ENCODE measurements at places on chromosomes 6 and 20. TPM values are rescaled to one million over a fixed set of nuclear protein-coding genes. Genes with fewer than 3 reads are reported as not detected.

GRCh38 chr6:14187406-14187805 is 69.8 kb downstream of the CD83 start:
- H3K4me1 ChIP-seq = no peaks in the 10 kb centered on the region
- DNase-seq = no peak
- no peak overlapping the region for H3K27ac ChIP-seq
- no peaks in the 10 kb centered on the region for H3K36me3 ChIP-seq

GRCh38 chr20:49727478-49727877 is 13.8 kb upstream of the B4GALT5 start:
- H3K27me3 ChIP-seq = peaks cover 2% of the 10 kb centered on the region
- no peaks in the 10 kb centered on the region for H3K36me3 ChIP-seq

DNA sequence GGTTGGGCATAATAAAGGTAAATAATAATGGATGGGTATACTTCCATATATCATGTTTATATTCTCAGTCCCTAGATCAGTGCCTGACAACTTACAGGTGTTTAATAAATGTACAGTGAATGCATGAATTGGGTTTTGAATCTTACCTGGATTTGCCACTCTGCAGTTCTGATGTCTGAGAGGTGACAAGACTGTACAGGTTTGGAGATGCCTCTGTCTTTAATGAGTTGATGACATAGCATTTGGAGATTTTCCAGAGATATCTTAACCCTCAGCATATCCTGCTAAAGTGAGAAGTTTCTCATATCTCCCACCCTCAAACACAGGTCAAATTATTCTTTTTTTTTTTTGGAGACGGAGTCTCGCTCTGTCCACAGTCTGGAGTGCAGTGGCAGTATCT is 2.2 kb downstream of the ANKS1A start:
- H3K27ac ChIP-seq = no peak overlapping the region
- peaks cover 3% of the 10 kb centered on the region for H3K36me3 ChIP-seq
- DNase-seq = no peak
- peaks cover 12% of the 10 kb centered on the region for H3K27me3 ChIP-seq
- peaks cover 31% of the 10 kb centered on the region for H3K4me1 ChIP-seq

GRCh38 chr6:106381881-106382280 is 21.4 kb downstream of the CRYBG1 start:
- DNase-seq = peak; percentile 9
- no peak overlapping the region for H3K27ac ChIP-seq
- H3K27me3 ChIP-seq = peaks cover 1% of the 10 kb centered on the region
- H3K4me3 ChIP-seq = no peak overlapping the region
- H3K4me1 ChIP-seq = peaks cover 9% of the 10 kb centered on the region

DNA sequence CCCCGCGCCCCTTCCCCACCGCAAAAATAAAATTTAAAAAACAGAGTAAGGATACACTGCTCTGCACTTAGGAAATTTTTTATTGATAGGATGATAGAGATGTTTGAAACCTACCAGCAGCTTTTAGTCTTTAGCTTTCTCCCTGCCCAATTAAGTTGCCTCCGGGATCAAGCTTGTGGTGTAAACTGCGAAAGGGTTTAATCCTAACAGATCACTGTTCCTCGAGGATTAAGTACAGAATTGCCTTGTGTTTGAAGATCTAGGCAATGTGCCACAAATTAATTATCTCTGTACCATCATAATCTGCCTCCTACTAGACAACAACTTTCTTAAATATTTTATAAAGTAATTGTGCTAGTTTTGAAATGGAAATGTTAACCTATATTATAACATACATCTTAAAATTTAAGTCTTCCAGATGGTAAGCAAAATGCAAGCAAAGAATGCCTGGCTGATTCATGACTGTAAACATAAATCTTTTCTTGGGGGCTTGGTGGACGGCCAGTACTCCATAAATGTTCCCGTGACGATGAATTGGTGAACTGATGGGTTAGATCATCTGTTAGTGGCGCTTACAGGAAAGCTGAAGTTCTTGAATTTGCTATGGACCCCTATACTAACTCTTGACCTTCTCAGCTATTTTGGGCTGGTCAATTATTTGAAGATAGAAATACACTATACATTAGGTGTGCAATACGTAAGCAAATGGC is 58.0 kb upstream of the ARHGAP18 start:
- peaks cover 32% of the 10 kb centered on the region for H3K4me1 ChIP-seq
- H3K27ac ChIP-seq = peak overlapping the region; percentile 28
- peaks cover 55% of the 10 kb centered on the region for H3K27me3 ChIP-seq

- peaks cover 3% of the 10 kb centered on the region for H3K27me3 ChIP-seq
- DNase-seq = no peak
- no peaks in the 10 kb centered on the region for H3K4me1 ChIP-seq
- H3K4me3 ChIP-seq = no peak overlapping the region
- H3K36me3 ChIP-seq = no peaks in the 10 kb centered on the region
These were observed 136.4 kb downstream of the MTFR2 start for GRCh38 chr6:136113736-136114173.

- peak overlapping the region; percentile 98 for H3K4me3 ChIP-seq
- peaks cover 75% of the 10 kb centered on the region for H3K4me1 ChIP-seq
- peaks cover 85% of the 10 kb centered on the region for H3K36me3 ChIP-seq
- DNase-seq = no peak
These were observed 2.7 kb upstream of the ZNFX1 start for GRCh38 chr20:49280463-49281058.

The OPRM1 gene
- not detected for total RNA-seq

DNA sequence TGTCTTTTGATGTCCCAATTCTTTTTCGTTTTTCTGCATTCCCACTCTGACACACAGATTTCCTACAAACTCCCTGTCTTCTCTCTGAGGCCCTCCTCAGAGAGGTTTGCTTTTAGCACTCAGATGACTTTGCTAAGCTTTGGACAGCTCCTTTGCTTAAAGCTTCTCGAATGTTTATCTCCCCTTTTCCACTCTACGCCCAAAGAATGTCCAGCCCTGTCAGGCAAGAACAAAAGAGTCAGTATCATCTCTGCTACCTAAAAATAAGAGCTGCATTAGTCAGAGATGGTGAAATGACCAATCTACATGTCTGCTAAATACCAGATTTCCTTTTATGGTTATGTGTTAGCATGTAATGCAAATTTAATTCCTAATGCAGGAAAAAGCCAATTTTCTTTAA is 56.8 kb downstream of the PREP start:
- no peak for DNase-seq
- no peak overlapping the region for H3K4me3 ChIP-seq
- H3K27ac ChIP-seq = no peak overlapping the region
- no peaks in the 10 kb centered on the region for H3K27me3 ChIP-seq
- peaks cover 42% of the 10 kb centered on the region for H3K36me3 ChIP-seq
